GM12865 (cell line): ENCODE measurements at places on chromosomes 11 and 22.
A peak's percentile ranks its signal among the peaks of the same experiment; 100 is the strongest.

DNA sequence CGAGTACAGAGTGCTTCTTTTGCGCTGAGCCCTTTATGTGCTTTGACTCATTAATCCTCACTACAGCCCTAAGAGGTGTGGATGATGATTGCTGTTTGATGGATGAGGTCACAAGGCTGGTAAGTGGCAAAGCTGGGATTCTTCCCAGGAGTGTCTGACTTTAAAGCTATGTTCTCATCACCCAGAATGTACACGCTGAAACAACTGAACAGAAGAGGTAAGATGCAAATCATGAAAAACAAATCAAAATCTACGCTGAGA, 37.7 kb upstream of the CREB3L1 start:
- DNase-seq: no peak

- DNase-seq: no peak
These were observed 44.4 kb upstream of the CLMP start for GRCh38 chr11:123239191-123240150.

DNA sequence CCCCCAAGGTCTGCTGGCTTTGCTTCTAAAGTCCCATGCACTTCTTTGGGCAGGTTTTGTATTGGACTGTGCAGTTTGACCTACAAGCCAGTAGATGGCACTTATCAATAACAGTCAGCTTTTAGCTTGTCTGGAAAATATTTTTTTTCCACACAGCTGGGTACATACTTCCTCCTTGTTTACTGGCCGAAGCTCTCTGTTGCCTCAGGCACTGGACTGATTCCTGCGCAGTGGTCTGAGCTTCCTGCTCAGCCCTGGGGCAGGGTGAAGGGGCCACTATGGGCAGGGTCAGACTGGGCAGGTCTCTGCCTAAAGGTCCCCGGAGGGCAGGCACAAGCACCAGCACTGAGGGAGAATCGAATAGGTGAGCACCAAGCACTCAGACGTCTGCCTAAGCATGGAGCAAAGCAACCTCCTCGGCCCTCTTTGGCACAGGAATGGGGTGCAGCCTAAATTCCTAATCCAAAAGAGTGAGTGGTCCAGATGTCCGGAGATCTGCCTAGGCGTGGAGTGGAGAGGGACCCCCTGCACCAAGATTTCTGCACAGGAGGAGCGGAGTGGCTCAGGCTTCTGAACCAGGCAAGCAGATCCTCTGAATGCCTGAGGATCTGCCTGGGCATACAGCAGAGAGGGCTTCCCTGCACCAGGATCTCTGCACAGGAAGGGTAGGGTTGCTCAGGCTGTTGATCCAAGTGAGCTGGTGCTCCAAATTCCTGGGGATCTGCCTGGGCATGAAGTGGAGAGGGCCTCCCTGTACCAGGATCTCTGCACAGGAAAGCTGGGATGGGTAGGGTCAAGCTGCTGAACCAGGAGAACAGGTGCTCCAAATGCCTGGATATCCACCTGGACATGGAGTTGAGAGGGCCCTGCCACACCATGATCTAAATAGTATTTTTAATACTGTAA, 105.9 kb upstream of the C11orf58 start:
- peak; percentile 11 for DNase-seq

DNA sequence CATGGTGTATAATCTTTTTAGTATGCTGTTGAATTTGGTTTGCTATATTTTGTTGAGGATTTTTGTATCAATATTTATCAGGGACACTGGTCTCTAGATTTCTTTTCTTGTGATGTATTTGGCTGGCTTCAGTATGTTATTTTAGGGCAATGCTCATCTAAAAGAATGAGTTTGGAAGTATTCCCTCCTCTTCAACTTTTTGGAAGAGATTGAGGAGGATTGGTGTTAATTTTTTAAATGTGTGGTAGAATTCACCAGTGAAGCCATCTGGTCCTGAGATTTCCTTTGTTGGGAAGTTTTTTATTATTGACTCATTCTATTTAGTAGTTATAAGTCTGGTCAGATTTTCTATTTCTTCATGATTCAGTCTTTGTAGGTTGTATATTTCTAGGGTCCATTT, 22.1 kb upstream of the SPATA19 start:
- no peak for DNase-seq

DNA sequence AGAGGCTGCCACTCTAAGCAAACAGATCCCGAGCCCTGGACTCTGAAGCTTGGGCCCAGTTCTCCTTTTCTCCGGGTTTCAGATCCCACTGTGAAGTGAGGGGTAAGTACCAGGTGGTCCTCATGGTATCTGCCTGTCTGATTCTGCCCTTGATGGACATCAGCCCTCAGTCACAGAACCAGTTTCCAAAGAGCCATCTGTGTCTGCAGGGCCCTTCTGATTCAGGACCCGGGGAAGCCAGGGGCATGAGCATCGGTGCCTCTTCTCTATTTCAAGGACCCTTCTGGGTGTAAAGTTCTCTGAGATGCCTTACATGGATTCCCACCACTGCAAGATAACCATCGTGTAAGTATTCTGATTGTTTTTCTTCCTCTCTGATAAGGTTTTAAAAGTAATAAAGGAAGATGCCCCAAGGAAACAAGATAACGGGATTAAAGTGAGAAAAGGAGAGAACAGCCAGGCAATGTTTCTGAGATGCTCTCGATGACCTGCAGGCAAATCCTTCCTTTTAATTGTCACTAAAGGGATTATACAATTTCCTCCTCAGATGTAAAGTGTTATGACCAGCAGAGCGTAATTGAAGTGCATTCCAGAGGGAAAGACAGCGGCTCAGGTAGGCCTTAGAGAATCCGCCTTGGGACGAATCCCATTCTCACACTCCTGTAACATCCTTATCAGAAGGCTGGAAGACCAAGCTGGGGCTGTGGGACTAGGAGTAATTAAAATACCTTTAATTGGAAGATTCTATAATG, 924.3 kb downstream of the TBC1D22A start:
- no peak for DNase-seq

DNA sequence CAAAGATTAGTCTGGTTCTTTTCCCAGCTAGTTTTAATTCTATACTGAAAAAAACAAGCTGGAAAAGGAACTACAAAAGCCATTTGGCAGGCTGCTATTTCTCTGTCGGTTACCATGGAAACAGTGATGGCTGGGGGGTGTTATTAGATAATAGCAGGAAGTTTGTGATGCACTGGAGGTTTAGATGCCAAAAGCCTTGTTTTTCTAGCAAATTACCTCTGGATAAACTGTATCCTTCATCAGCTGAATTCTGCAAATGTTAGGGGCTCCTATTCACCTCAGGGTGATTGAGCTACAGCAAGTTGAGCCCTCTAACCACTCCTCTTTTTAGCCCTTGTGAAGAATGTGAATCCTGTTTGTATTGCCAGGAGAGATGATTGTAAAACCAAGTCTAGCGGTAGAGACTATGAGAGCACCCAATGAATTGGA, 25.2 kb downstream of the ALKBH3 start:
- DNase-seq: no peak

DNA sequence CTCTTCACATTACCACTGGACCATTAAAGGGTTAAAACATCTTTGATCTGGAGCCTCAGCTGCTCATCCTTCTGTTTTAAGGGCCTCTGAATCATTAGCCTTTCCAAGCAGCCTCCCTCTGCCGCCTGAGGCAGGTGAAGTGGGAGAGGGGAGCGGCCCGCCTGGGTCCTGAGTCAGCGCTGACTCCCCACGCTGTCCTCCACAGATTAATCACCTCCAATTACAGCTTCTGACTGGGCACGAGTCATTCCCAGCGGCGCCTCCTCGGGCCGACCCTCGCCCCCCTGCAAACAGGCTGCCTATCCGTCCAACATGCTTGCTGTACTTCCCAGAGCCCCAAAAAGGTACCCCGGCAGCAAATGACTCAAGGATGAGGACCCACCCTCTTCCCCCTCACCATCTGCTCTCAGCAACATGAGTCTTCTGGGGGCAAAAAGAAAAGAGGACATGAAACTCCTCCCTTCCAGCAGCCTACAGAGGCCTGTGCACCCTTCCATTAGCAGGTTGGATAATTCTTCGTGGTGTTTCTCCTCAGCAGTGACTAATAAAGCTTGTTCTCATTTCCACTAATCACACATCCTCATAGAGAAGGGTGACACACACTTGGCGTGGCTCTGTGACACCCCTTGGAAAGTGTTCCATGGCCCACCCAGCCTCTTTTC, 44.3 kb upstream of the JAM3 start:
- no peak for DNase-seq

- no peak for DNase-seq
These were observed 183.9 kb downstream of the CTTN start for GRCh38 chr11:70581991-70582885.

DNA sequence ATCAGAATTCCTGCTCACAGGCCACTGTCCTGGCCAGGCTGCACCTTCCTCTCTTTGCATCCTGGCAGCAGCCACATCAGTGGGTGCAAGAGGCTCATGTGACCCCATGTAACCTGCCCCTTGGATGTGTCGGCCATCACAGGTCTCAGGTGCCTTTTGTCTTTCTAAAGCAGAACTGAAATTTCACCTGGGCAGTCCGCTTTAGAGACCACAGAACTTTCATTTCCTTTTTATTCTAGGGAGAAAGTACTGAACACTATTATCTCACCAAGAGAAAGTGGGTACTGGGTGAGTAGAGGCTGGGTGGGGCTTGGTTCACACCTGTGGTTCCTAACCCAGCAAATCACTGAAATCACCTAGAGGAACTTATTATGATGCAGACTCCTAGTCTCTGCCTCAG, 51.7 kb upstream of the NUP160 start:
- peak; percentile 87 for DNase-seq

GRCh38 chr22:36332623-36333332, 55.0 kb downstream of the MYH9 start:
- peak; percentile 87 for DNase-seq

DNA sequence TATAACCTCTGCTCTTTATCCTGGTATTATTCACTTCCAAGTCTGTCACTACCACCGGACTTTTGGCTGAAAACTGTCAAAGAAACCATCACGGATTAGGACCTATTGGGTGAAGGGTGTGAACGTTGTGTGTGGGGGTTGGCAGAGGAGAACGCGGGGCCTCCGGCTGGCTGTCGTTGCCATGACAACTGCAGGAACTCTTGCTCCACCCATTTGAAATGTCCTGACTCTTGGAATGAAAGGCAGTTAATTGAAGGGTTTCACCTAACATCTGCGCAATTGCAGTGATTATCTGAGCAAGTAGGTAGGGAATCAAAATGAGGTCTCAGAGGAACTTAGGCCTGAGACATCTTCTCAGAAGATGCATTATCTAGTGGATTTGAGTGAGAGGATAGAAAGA, 60.9 kb upstream of the CLMP start:
- DNase-seq: no peak

DNA sequence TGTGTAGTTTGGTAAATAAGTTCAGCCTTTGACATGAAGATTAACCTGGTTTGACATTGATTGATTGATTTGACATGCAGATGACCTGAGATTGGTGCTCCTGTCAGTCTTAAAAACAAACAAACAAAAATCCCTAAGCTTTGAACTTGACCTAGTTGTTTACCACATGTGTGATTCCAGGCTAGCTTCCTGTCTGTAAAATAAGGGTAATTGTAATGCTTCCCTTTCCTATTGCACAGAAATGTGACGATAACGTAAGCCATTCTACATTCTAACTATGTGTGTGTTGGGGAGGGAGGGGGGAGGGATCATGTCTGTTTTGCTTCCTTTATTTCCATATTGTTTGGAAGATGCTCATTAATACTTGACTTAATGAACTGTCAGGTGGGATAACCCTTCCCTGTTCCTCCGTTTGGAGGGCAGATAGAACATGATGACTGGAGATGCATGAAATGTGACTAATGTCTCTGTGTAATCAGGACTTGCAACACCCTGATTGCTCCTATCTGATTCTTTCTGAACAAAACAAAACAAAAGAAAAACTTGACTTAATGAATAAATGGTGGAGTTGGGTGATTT, 106.1 kb upstream of the CLMP start:
- DNase-seq: peak; percentile 66

DNA sequence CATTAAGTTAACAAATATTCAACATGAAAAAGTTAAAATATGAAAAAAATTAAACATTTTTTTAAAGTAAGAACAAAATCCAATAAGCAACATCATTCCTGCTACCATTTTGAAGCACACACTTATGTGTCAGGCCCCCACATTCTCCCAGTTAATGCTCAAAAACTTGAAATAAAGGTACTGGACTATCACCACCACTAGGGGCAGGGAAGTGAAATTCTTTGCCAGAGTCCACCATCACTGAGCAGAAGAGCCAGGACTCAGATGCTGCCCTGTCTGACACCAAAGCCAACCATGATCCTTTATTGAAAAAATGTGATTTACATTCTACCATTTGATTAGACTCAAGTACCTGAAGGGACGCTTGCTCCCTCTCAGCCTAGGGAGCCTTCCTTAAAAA, 39.1 kb downstream of the PITPNB start:
- peak; percentile 48 for DNase-seq

DNA sequence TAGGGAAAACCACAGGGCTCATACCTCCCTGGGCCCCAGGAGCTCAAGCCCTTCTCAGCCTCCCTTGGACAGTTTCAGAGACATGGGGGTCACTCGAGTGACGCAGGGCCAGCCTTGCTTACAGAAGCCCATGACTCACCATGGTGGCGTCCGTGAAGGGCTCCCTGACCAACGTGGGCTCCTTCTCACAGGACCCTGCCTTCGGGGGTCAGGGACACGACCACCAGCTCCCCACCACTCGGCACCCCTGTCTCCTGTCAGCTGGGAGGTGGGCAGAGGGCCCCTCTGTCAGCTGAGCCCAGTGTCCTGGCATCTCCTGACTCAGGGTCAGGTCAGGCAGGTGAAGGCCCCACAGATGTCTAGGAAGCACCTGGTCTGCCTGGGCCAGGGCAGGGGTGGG, 126.3 kb upstream of the ANO1 start:
- no peak for DNase-seq

- no peak for DNase-seq
These were observed 6.0 kb downstream of the GRK3 start for GRCh38 chr22:25570486-25570885.

- no peak for DNase-seq
These were observed 10.5 kb upstream of the TP53AIP1 start for GRCh38 chr11:128953151-128953550.
